ENCODE measurements at places on chromosomes 6 and 20.

DNA sequence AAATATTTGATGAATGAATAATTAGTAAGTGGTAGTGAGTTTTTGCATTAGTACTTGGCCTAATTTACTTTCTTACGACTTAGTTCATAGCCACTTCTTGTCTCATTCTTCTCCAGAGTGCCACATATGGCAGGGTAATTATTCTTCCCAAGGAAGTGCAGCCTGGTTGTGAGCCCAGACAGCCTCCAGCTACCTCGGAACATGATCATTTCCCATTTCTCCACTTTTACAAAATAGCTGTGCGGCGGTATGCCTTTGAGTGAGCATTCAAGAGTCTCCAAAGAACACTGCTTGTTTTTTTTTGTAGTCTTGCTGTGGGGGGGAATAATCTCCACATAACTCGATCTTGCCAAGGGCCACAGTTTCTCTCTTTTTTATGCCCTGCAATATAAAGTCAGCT is 765.0 kb downstream of the HDGFL1 start:
- no peak for DNase-seq

DNA sequence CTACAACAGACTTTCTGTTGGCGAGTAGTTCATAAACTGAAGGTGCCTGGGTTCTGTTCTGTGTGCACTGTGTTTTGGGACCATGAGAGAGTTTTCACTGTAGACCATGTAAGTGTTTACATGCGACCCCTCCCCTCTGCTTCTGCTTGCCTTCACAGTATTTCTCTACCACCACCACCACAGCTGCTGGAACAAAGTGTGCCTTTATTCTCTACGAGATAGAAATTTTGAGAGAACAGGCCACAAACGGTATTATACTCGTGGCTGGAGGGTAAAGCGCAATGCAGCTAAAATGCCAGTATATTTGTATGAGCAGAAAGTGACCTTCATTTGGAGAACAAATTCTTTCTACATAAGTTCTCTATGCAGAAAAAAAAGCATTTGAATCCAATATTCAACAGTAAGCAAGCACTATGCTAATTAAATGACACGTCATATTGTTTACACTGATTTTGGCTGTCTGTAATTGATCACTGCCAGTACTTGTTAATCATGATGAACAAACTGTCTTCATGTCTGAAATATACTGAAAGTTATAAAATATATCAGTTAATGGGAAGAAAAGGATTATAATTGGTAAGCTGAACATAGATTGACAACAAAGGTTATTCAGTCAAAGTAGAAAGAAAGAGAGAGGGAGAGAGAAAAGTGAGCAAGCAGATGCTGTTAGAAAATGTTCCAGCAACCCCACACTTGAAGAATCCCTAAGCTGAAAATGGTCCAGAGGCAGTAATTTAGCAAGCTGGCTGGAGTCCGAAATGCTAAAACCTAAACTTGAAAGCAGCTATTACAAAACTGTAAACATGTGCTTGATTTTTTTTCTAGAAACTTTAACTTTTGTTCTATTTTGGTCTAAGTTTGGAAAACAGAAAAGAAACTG is 8.8 kb downstream of the CLDN20 start:
- no peak for DNase-seq

GRCh38 chr6:101126501-101126900 is 245.4 kb upstream of the ASCC3 start:
- no peak for DNase-seq

- DNase-seq: no peak
Observed at GRCh38 chr6:156787569-156788492, 10.7 kb downstream of the ARID1B start.

GRCh38 chr6:13733178-13733887 is 21.7 kb upstream of the RANBP9 start:
- no peak for DNase-seq

- peak; percentile 91 for DNase-seq
Observed at GRCh38 chr6:33787954-33788693, 806 bp downstream of the LEMD2 start.

DNA sequence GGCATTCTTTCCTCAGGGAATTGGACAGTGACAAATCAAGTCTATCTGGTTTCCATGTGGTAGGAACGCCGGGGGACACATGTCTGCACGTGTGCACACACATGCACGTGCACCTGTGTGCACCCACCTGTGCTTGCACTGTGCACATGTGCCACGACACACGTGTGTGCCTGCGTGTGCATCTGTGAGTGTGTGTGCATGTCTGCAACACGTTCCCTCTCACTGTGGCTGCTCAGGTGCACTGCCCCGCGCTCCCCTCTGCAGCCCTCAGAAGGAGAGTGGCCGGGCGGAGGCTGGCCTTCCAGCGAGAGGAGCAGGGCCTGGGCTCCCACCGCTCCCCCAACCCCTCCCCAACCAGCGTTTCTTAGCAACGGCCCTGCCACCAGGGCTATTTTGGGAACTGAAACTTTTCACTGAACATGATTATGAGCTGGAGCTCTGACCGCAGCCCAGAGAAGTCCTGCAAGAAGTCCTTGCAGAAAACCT is 147.8 kb downstream of the PHACTR3 start:
- no peak for DNase-seq

DNA sequence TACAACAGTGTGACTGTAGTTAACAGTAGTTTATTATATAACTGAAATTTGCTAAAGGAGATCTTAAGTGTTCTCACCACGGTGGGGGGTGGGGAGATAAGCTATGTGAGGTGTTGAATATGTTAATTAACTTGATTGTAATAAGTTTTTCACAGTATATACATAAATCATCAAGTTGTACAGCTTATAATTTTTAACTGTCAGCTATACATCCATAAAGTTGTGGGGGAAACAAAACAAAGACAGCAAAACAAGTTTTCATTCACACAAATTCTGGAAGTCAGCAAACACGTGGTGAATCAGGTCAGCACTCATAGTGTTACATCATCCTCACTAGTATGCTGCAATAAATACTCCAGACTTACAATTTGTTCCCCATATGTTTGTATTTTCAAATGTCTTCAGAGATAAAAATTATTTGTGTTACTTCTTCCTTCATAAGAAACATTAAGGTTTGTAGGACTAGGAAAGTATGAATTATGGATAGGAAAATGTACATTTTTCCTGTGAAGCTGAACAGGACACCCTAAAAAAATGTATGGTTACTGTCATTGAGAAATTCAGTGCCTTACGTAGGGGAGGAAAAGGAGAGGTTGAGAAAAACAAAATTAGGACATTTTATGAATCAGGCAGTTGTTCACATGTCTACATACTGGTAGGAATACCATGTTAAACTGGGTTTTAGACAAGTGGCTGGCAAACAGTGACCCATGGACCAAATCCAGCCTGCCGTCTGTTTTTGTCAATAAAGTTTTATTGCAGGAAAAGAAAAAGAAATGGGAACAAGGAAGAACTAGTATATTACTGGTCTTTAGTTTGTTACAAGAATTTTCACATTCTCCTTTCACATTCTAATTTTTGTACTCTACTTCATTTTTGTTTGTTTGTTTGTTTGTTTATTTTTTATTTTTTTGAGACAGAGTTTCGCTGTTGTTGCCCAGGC is 6.0 kb downstream of the SUMO4 start:
- peak; percentile 75 for DNase-seq

DNA sequence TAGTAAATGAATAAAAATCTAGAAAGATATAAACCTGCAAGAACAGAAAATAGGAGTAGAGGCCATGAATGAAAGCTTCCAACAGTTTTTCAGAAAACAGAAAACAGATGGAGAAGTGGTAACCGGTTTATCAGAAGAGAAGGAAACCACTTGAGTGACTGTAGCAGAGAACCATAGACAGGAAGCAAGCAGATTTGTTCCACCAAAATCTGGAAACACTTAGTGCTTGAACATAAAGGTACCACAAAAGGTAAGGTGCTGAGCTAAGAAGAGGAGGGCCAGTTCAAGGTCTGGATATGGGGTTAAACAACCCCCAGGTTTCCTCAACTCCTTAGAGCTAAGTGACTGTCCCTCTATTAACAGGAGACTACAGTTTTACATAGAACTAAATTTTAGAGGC is 9.2 kb upstream of the KIAA0319 start:
- no peak for DNase-seq

DNA sequence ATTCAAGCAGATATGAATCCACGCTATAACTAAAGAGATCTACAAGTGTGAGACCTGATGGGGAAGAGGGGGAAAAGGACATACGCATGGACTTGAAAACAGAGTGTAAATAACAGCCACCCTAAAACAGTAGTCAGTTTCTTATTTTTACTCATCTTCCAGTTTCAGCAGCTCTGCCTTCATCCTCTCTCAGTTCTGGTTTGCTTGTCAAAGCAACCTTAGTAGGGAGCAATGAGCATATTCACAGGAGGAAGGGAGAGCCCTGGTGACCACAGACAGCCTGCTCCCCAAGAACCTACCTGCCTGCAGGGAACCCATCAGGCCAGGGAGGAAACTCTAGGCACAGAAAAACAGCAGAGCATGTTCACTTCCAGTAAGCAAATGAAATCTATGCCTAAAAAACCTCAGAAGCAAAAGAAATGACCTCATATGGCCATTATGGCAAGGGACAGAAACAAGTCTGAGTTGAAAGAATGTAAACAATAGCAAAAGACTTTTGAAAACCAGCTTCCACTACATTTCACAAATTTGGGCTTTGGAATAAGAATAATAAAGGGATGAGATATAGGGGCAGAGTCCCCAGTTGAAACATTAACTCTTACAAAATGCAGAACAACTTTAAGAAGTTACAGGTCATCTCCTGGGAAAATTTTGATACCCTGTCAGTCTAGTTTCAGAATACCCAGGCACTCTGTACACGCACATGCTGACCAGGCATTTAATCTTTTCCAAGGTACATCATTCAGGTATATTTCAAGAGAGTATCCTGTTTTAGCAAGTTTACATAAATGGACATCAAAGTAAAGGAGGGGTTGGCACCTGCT is 120.8 kb upstream of the BCLAF1 start:
- DNase-seq: no peak

GRCh38 chr6:161418463-161418945 is 144.6 kb upstream of the AGPAT4 start:
- peak; percentile 49 for DNase-seq

GRCh38 chr6:25366903-25367545 is 87.8 kb downstream of the CARMIL1 start:
- DNase-seq: no peak

DNA sequence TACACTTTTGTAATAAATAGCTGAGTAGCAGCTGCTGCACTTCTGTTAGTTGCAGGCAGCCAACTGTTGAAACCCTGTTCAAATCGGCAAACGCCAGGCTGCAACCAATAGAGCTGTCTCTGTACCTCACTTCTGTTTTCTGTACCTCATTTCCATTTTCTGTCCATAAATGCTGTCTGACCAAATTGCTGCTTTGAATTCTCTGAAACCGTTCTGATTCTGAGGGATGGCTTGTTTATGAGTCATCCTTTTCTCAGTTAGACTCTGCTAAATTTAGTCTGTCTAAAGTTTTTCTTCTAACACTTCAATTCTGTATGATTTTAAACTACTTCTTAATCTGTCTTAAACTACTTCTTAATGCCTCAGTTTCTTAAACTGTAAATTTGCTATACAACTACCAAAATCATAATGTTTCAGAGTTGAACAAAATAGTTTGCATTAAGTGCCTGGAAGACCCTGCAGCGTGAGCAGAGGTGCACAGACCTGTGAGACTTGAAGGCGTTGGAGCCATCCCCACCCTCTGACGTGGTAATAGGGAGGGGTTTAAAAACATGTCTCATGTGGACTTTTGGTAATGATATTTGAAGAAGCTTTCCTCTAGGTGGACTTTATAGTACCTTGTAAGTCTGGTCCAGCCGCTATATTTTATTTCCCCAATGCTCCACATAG is 9.6 kb downstream of the BTNL2 start:
- no peak for DNase-seq

DNA sequence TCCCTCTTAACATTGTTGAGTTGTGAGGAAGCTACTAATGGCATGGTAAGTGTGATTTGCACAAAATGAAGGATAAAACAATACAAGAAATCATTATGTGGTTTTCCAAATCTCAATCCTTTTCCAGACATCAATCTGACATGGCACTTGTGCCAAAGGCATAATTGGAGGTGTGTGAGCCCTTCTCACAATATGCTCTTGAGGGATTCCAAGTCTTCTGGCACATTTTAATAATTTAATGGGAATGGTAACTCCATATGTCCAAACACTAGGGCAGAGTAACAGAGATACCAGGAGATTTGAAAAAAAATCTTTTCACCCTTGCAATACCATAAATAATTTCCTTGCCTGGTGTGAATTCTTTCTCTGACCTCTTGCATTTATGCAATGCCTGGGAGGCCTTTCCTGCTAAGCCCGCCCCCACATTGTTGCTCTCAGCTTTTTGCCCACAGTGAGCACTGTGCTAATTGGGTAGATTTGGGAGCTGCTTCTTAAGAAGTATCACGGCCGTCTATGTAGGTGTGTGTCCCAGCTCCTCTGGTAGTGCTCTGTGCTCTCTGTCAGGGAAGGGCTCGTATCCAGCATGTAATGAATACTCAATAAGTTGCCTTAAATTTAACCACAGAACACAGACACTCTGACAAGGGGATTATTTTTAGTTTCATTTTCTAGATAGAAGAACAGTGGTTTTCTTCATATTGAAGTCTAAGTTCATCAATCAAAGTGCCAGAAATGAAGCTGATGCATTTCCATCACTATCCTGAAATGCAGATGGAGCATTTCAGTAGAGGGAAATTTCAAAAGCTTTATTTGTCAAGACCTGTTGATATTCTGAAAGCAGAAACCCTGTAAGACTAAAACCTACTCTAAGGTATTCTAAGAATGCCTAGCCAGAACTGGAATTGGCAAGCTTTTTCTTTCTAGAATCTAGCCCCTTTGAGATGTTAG is 54.4 kb upstream of the CEP85L start:
- DNase-seq: peak; percentile 60

GRCh38 chr20:44961870-44962267 is 1.7 kb upstream of the TOMM34 start:
- no peak for DNase-seq

DNA sequence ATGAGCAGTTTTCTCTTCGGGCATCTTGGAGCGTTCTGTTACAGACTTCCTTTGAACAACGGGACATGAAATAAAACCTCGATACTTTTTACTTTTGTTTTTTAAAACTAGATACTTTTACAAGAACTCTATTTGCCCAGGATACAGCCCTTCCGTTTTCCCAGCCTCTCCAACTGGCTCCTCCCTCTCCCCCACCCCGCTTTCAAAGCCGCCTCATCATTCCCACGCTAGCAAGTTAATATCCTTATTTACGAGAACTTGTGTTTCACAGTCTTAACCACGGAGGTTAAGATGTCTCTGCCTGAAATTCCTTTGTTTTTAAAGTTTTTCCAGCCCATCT is 241 bp upstream of the CFAP206 start:
- DNase-seq: peak; percentile 55

DNA sequence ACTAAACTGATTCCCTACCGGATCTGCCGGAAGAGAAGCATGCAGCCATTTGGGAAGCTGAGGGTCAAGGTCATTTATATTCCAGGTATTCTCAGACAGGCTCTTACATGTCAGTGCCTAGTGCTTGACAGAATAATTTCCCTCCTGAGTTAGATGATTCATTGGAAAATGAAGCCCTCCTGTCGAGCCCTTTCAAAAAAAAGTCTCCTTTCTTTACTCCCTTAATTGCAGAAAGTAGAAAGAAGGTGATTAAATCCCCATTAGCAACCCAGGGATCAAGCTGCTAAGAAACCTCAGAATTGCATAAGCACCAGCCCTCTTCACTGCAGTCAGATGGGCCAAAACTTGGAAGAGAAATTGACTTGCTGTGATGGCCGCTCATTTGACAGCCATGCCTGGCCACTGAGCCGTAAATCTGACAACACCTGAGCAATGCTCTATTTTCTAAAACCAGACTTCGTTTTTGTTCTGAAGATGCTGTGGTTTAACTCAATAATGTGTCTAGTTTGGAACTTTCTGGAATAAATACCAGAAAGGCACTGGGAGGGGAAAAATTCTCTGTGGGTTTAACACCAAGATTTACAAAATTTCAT is 61.0 kb upstream of the ARMH2 start:
- DNase-seq: peak; percentile 19

- DNase-seq: no peak
Observed at GRCh38 chr6:107495196-107495643, 5.3 kb downstream of the SOBP start.
